ENCODE measurements at places on chromosomes 3 and 15. TPM values are rescaled to one million over a fixed set of nuclear protein-coding genes. Genes with fewer than 3 reads are reported as not detected.

DNA sequence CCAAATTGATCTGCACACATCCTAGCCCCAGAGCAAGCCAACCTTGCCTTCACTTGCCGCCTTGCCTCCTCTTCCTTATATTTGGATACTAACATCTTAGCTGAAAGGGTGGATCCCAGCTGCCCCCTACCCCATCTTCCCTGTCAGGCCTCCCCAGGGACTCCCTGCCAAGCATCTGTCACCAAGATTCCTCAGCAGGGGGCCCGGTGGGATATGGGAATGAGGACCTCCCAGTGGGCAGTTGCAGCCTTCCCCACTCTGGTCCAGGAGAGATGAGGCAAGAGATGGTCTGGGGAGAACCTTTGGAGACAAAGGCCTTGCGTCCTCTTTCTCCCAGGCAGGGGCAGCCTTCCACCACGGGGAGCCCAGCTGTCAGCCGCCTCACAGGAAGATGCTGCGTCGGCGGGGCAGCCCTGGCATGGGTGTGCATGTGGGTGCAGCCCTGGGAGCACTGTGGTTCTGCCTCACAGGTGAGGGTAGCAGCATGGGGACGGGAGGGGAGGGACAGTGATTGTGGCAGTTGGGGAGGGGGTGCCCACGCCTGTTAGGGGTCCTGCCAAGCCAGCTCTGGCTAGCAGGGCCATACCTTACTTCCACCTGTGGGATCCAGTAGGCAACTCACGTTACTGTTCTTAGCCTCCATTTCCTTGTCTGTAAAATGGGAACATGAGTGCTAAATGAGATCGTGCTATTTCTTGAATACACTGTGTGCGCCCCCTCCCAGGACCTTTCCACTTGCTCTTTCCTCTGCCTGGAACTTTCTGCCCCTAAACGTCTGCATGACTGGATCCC lies 15.3 kb downstream of the CD276 start:
- no peaks in the 10 kb centered on the region for H3K36me3 ChIP-seq
- H3K4me1 ChIP-seq: peaks cover 30% of the 10 kb centered on the region
- no peak overlapping the region for H3K27ac ChIP-seq
- H3K27me3 ChIP-seq: no peaks in the 10 kb centered on the region
- DNase-seq: no peak
- no peak overlapping the region for H3K4me3 ChIP-seq

- no peaks in the 10 kb centered on the region for H3K36me3 ChIP-seq
- H3K27me3 ChIP-seq: no peaks in the 10 kb centered on the region
- H3K4me3 ChIP-seq: no peak overlapping the region
- no peak overlapping the region for H3K27ac ChIP-seq
- H3K4me1 ChIP-seq: peaks cover 6% of the 10 kb centered on the region
Measured at GRCh38 chr3:175199961-175200360, 340.8 kb downstream of the NAALADL2 start.

- no peak for DNase-seq
- no peak overlapping the region for H3K4me3 ChIP-seq
- no peaks in the 10 kb centered on the region for H3K36me3 ChIP-seq
- H3K27ac ChIP-seq: no peak overlapping the region
- peaks cover 6% of the 10 kb centered on the region for H3K4me1 ChIP-seq
Measured at GRCh38 chr15:83320844-83321243, 36.4 kb upstream of the BNC1 start.

- DNase-seq: peak; percentile 53
- peaks cover 24% of the 10 kb centered on the region for H3K4me1 ChIP-seq
- no peak overlapping the region for H3K27ac ChIP-seq
- no peaks in the 10 kb centered on the region for H3K27me3 ChIP-seq
- no peaks in the 10 kb centered on the region for H3K36me3 ChIP-seq
Measured at GRCh38 chr3:157093096-157093495, 66.9 kb downstream of the CCNL1 start.

DNA sequence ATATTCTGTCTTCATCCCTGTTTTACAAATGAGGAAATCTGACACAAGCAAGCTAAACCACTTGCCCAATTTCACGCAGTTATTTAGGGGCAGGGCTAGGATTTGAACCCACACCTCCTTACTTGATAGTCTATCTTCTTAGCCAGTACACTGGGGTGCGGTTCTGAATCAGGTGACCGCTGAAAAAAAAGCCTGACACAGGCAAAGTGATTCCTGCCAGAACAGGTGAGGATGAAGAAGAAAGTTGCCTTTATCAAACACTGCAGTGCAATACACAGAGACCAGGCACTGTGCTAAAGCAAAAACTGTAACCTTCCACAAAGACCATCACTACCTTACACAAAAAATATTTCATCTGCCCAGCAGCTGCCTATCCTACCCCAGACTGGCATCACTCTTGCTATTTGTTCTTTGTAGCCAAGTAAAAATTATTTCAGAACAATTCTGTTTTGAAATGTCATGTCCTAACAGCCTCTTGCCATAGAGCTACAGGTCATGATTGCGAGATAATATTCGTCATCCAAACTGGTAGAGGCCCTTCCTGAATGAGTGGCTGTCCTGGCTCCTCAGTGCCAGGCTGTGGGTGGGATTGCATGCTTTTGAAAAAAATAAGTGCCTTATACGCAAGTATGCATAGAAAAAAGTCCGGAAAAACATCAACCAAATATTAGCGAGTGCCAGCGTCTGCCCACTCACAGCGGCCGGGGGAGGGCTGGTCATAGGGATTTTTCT lies 142.3 kb upstream of the TPM1 start:
- no peak overlapping the region for H3K4me3 ChIP-seq
- DNase-seq: no peak
- H3K36me3 ChIP-seq: no peaks in the 10 kb centered on the region
- peaks cover 35% of the 10 kb centered on the region for H3K4me1 ChIP-seq
- no peak overlapping the region for H3K27ac ChIP-seq
- no peaks in the 10 kb centered on the region for H3K27me3 ChIP-seq

- H3K27me3 ChIP-seq: no peaks in the 10 kb centered on the region
- H3K4me3 ChIP-seq: no peak overlapping the region
- H3K36me3 ChIP-seq: peaks cover 23% of the 10 kb centered on the region
- peaks cover 8% of the 10 kb centered on the region for H3K4me1 ChIP-seq
- DNase-seq: no peak
Measured at GRCh38 chr3:32758375-32758753, 59.4 kb upstream of the TRIM71 start.

GRCh38 chr15:49238342-49238741 lies 68.3 kb downstream of the GALK2 start:
- peaks cover 16% of the 10 kb centered on the region for H3K4me1 ChIP-seq
- H3K27me3 ChIP-seq: no peaks in the 10 kb centered on the region
- no peaks in the 10 kb centered on the region for H3K36me3 ChIP-seq
- H3K27ac ChIP-seq: no peak overlapping the region
- no peak overlapping the region for H3K4me3 ChIP-seq

DNA sequence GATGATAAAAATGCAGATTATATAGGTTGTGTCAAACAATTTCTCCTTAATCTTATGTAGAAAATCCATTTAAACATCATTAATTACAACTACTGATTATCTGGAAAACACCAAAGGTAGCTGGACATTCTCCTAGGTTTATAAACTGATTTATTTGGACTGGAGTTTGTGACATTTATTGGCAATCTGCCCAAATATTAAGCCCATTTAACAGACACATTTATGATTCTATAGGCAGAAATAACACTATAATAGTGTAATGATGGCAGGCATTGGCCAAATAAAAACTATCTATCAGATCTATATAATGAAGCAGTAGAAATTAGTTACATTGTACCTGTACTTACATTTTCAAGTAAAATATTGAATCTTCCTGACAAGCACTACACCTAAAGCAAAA lies 117.8 kb downstream of the TFDP2 start:
- H3K4me3 ChIP-seq: no peak overlapping the region
- no peaks in the 10 kb centered on the region for H3K27me3 ChIP-seq
- peaks cover 13% of the 10 kb centered on the region for H3K4me1 ChIP-seq
- DNase-seq: no peak

DNA sequence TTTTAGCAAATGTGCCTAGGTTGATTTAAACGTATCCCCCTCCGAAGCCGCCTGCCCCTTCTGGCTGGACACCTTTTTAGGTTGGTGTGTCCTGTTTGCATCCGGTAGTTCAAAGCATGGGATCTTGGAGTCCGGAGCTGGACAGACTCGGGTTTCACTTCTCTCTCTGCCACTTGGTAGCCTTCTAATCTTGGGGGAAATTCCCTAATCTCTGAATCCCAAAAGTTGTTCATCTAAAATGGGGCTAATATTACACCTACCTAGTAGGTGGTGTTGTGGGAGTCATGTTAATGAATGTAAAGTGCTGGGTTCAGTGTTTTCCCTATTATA lies 760 bp downstream of the FANCI start:
- H3K27ac ChIP-seq: peak overlapping the region; percentile 67
- H3K36me3 ChIP-seq: peaks cover 24% of the 10 kb centered on the region
- H3K27me3 ChIP-seq: no peaks in the 10 kb centered on the region
- peak overlapping the region; percentile 99 for H3K4me3 ChIP-seq
- DNase-seq: no peak
- H3K4me1 ChIP-seq: peaks cover 22% of the 10 kb centered on the region

DNA sequence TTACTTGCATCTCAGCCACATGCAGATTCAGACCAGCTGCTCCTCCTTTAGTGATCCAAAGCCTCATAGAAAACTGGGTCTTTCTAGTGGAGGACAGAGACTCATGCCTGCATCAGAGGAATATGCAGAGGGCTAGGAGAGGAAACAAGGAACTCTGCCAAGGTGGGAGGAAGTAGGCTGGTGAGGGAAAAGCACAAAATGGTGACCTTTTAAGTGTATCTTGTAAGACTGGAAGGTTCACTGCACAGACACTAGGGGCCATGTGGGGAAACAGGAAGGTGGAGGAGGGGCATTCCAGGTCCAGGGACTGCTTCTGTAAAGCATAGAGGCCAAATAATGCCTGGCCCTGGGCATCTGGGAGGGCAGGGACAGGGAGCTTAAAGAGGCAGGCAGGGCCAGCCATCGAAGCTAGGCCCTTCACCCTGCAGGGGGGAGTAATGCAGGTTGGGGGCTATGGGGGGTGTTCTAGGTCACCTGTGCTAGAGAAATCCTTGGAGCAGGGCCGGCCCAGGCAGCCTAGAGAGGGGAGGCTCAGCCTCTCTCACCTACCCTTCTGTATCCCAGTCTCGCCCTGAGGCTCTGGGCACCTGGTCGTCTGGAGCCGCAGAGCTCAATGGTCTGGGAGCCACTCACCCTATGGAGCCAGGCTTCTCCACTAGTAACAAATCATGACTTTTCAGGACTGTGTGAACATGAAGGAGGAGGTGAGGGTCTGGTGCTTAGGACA lies 117.7 kb downstream of the DNAJB8 start:
- H3K4me3 ChIP-seq: no peak overlapping the region
- H3K27ac ChIP-seq: no peak overlapping the region
- DNase-seq: peak; percentile 49

- no peak for DNase-seq
- no peaks in the 10 kb centered on the region for H3K27me3 ChIP-seq
- H3K36me3 ChIP-seq: peaks cover 25% of the 10 kb centered on the region
- H3K4me1 ChIP-seq: peaks cover 20% of the 10 kb centered on the region
- no peak overlapping the region for H3K27ac ChIP-seq
Measured at GRCh38 chr3:52454938-52455282, 494 bp upstream of the NISCH start.

DNA sequence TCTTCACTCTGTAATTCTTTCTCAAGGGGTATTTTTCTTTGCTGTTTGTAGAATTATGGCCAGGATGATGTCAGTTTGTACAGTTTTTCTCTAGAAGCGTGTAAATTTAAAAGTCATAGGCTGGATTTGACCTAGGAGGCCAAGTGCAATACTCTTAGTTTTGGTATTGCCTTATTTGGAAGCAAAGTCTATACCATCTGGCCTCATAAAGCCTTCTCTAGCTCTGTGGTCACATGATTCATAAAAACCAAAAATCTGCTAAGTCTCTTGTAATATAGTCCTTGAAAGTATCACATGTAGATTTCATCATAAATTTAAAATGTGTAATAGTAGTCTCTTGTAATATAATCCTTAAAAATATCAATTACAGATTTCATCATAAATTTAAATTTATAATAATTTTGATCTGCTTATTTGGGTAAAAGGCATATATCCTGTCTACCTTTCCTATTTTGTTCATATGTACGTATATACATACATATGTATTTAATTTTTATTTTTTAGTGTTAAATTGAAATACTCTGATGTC lies 25.6 kb downstream of the TEX9 start:
- no peaks in the 10 kb centered on the region for H3K36me3 ChIP-seq
- H3K27me3 ChIP-seq: no peaks in the 10 kb centered on the region
- DNase-seq: no peak
- no peaks in the 10 kb centered on the region for H3K4me1 ChIP-seq
- no peak overlapping the region for H3K27ac ChIP-seq

GRCh38 chr3:51682079-51682478 lies 11.0 kb downstream of the TEX264 start:
- H3K27me3 ChIP-seq: no peaks in the 10 kb centered on the region
- peak; percentile 93 for DNase-seq
- H3K36me3 ChIP-seq: no peaks in the 10 kb centered on the region
- H3K4me3 ChIP-seq: no peak overlapping the region
- no peaks in the 10 kb centered on the region for H3K4me1 ChIP-seq

- H3K27me3 ChIP-seq: no peaks in the 10 kb centered on the region
- H3K4me3 ChIP-seq: no peak overlapping the region
- no peak for DNase-seq
- no peaks in the 10 kb centered on the region for H3K4me1 ChIP-seq
- H3K36me3 ChIP-seq: no peaks in the 10 kb centered on the region
Measured at GRCh38 chr15:47506329-47507100, 210.8 kb upstream of the SEMA6D start.

DNA sequence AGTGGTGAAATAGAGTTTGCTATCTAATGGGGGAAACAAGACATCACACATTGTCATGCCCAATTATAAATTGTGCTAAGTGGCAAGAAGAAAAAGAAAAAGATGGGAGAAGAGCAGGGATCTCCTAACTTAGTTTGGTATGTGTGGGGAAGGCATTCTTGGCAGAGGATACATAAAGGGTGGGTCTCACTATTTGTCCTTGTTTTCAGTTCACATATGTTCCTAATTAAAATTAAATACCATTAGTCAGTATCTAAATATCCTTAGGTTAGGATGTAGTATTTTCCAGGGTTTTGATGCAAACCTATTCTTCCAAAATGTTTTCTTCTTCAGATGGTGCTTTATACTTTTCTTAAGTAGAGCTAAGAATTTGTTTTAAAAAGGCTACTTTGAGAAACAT lies 173.7 kb downstream of the B3GALNT1 start:
- no peak overlapping the region for H3K27ac ChIP-seq
- DNase-seq: no peak
- H3K27me3 ChIP-seq: no peaks in the 10 kb centered on the region
- 0 out of 2 replicates have a peak, but pooled peaks cover 5% of the 10 kb centered on the region for H3K4me1 ChIP-seq

- H3K36me3 ChIP-seq: peaks cover 7% of the 10 kb centered on the region
- H3K4me3 ChIP-seq: no peak overlapping the region
- H3K27ac ChIP-seq: no peak overlapping the region
- DNase-seq: no peak
- no peaks in the 10 kb centered on the region for H3K4me1 ChIP-seq
Measured at GRCh38 chr15:29743475-29743874, 78.8 kb downstream of the TJP1 start.

- no peak overlapping the region for H3K27ac ChIP-seq
- DNase-seq: no peak
- H3K4me1 ChIP-seq: no peaks in the 10 kb centered on the region
- H3K36me3 ChIP-seq: no peaks in the 10 kb centered on the region
- no peaks in the 10 kb centered on the region for H3K27me3 ChIP-seq
Measured at GRCh38 chr3:140447136-140447535, 230.7 kb upstream of the TRIM42 start.

- no peak overlapping the region for H3K27ac ChIP-seq
- H3K27me3 ChIP-seq: no peaks in the 10 kb centered on the region
- no peaks in the 10 kb centered on the region for H3K4me1 ChIP-seq
- peaks cover 60% of the 10 kb centered on the region for H3K36me3 ChIP-seq
- no peak for DNase-seq
- no peak overlapping the region for H3K4me3 ChIP-seq
Measured at GRCh38 chr15:41341519-41341918, 8.8 kb downstream of the NUSAP1 start.

The HES1 gene
- 40.3 TPM for total RNA-seq

The SNRPN gene
- 966 TPM for total RNA-seq

The SLC15A2 gene
- total RNA-seq: 5.2 TPM

The AGBL1 gene
- 0.03 TPM for total RNA-seq

The RASGRP1 gene
- 1.2 TPM for total RNA-seq

Data from GM23338 (cell line).